ENCODE measurements at places on chromosomes 11 and 22.

GRCh38 chr22:23220485-23221350, 40.4 kb downstream of the BCR start:
- DNase-seq, result peak; percentile 28

GRCh38 chr22:45776313-45776585, 104.6 kb downstream of the ATXN10 start:
- DNase-seq, result no peak

- DNase-seq, result no peak
These were observed 6.4 kb downstream of the TSSC4 start for GRCh38 chr11:2406878-2407410.

- DNase-seq, result no peak
These were observed 106.0 kb downstream of the TRIM29 start for GRCh38 chr11:120031612-120032600.

DNA sequence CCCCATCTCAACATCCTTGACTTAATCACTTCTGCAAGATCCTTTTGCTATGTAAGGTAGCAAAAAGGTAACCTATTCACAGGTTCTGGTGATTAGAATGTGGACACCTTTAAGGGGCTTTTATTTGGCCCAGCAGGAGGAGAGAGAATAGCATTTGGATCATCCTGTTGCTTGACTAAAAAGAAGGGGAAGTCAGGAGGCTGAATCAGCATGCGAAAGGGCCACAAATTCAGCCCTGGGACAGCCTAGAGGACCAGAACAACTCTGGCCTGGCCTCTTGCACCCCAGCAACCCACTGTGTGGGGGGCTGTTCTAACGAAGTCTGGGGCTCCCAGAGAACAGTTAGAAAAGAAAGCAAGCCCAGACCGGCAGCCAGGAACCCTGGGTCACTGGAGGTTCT, 3.2 kb upstream of the HMOX1 start:
- no peak for DNase-seq

- peak; percentile 21 for DNase-seq
These were observed 62.7 kb downstream of the LIF start for GRCh38 chr22:30183861-30184278.

DNA sequence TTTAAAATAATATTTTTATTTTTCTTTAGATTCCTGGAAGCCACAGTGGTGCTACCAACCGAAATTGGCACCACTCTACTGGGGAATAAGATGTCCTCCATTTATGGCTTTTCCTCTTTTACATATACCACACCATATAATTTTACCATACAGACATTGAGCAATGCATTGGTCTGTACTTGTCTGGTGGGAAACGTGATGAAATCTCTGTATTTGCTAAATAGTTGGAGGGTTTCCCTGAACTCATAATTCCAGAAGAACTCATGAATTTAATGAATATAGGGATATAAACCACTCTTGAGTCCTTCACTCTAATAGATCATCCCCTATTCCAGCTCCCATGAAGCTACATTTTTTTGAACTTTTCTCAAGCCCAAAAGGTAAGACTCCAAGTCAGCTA, 28.0 kb upstream of the MMP13 start:
- DNase-seq, result no peak

- no peak for DNase-seq
These were observed 3.9 kb downstream of the HBE1 start for GRCh38 chr11:5265832-5266231.

DNA sequence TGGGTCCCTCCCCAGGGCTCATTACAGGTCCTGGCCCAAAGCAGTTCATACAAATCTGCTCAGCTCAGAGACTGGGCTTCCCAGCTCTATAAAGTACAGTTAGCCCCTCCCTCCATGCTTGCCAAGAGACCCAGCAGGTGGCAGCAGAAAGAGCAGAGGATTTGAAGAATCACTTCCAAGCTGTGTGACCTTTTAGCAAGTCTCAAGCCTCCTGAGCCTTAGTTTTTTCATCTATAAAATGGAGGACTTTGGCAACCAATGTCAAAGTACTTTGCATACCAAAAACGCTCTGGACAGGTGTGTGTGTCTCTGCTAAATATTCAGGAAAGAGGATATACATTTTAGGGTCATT, 26.6 kb downstream of the RELT start:
- DNase-seq, result no peak

- no peak for DNase-seq
These were observed 27.0 kb downstream of the NRXN2 start for GRCh38 chr11:64696045-64696444.

GRCh38 chr11:11611381-11611780, 10.4 kb downstream of the GALNT18 start:
- no peak for DNase-seq

GRCh38 chr11:15969701-15970329, 386.5 kb downstream of the SOX6 start:
- DNase-seq, result peak; percentile 38

- DNase-seq, result no peak
These were observed 4.1 kb upstream of the SLC25A1 start for GRCh38 chr22:19182472-19183157.

- DNase-seq, result no peak
These were observed 2.0 kb upstream of the KCNJ1 start for GRCh38 chr11:128868841-128869671.

- no peak for DNase-seq
These were observed 121.0 kb upstream of the FGF3 start for GRCh38 chr11:69940246-69940610.

- peak; percentile 49 for DNase-seq
These were observed 85.9 kb downstream of the PAX6 start for GRCh38 chr11:31725176-31725575.

GRCh38 chr11:1345737-1346513, 36.5 kb upstream of the TOLLIP start:
- DNase-seq, result no peak

DNA sequence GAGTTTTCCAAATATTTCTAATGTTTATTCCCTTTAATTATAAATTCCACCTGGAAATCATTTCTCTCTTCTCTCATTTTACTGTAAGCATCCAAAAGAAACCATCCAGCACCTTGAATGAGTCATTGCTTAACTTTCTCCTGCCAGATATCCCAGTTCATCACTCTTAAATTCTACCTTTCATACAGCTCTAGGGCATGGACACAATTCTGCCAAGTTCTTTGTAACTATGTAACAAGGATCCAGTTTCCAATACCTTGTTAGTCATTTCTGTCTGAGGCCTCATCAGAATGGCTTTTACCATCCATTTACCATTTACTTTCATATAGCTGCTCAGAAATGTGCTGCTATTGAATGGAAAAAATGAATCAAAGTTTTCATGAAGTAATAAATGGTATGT, 455.4 kb upstream of the TENM4 start:
- no peak for DNase-seq

DNA sequence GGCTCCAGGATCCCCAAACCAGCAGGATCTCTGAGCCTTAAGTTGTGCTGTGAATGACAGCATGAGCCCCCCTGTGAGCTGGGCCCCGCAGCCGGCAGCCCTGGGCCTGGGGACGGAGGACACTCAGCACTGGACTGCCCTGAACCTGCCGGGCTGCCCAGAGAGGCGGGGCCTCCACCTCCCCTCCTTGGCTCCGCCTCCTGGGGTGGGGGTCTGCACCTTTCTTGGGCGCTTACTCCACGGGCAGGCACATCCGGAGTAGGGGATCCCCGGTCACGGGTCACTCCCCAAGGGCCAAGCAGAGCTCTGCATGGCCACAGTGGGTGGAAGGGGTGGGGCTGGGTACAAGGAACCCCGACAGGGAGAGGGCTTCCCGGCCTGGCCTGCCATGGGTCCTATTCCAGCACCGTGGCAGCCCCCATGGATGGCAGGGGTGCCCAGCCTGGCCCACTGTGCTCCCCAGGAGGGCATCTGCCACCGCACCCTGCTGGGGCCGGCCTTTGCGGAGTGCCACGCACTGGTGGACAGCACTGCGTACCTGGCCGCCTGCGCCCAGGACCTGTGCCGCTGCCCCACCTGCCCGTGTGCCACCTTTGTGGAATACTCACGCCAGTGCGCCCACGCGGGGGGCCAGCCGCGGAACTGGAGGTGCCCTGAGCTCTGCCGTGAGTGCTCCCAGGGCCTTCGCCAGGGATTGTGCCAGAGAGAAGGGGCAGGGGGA, 5.4 kb downstream of the MUC5B start:
- DNase-seq, result no peak

DNA sequence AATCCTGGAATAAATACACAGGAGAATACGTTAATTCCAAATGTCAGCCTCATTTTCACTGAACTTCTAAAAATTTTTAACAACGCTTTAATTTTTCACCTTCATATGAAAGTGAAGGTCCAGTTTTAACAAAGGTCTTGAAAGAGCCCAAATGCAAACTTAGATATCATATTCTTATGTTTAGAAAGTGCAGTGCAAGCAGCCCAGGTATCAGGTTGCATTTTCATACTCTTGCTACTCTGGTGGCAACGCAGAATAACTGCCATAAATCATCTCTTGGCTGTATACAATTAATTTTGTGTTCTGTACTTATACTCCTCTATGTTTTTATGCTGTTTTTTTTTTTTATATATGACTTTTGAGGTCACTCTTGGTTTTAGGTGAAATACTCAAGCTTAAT, 496.7 kb upstream of the ARHGAP42 start:
- no peak for DNase-seq

DNA sequence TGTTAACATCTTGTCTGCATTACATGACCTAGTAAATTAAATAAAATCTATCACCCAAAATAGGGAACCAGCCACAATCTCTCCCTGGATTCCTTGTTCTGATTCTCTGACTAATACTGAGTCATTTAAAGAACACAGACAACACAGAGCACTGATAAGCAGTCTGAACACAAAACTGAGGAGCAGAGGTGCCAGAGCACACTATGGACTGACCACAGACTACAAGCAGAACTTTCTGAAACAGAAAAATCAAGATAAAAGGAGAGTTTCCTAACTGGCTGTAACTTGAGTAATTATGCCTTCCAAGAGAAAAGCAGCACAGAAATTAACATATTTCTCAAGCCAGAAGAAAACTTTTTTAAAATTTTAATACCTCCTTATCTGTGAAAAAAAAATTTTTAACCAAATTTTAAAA, 128.8 kb downstream of the SGSM3 start:
- DNase-seq, result peak; percentile 90

DNA sequence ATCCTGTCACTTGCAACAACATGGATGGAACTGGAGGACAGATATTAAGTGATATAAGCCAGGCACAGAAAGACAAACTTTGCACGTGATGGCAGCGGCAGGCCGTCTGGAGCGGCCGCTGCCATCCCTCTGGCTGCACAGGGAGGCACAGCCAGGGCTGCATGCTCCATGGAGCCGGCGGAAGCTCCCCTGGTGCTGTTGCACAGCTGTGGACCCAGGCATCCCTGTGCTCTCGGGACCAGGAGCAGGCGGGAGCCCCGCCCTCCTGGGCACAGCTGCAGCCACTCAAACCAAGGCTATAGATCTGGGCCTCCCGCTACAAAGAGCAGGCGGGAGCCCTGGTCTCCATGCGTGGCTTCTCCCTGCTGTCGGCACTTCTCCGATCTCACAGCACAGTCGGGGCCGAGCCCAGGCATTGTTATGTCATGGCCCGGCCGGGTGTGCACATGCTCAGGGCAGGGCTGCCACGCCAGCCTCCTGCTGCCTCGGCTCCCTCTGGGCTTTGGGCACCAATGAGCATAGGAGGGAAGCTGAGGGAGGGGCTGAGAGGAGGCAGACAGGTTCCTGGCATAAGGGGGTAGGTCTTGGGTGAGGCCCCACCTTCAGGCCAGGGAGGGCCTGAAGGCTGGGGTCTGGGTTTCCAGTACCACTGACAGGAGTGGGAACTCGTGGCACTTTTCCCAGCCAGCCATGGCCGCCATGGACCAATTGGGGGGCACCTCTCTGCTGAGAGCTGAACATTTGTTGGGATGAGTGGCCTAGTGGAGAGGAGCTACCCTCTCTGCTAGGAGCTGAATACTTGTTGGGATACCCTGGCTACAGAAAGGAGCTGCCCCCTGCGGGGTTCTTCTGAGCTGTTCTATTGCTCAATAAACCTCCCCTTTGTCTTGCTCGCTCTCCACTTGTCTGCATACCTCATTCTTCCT, 16.7 kb downstream of the RRP8 start:
- peak; percentile 28 for DNase-seq

GRCh38 chr11:65915101-65915820, 3.6 kb downstream of the C11orf68 start:
- DNase-seq, result no peak

DNA sequence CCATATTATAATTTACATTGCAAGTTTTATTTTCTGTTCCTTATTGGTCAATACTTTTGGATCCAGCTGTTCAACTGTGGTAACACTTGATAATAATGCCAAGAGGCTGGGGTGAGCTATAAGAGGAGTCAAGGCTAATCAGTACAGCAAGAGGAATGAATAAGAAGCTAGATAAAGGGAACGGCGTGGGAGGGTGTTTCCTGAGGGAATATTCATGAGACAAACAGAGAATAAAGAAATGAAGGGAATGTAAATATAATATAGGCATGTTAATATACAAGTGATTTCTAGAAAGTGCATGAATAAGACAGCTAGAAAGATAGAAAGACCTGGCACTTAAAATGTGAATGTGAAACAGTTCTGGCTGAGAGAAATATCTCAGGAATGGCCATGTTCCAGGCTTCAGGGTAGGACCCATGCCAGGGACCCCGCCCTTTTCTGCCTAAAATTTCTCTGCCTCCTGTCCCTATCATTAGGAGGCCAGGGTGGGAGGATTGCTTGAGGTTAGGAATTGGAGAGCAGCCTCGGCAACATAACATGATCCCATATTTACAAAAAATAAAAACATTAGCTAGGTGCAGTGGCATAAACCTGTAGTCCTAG, 3.9 kb downstream of the OR51B4 start:
- DNase-seq, result no peak

DNA sequence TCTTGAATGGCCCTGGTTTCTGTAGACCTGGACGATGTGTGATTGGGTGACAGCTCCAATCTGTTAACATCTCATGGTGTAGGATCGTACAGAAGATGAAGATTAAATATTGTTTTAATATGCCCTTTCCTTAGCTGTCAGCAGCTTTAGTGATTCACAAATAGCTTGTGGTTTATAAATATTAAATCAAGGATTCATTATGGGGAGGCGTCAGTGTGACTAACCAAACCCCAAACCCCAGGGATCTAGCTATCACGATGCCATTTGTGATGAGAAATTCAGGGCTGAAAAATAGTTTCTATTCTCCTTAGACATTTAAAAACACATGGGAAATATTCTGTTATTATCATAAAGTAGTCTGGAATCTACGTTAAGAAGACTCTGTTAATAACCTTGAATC, 73.4 kb downstream of the NCAM1 start:
- DNase-seq, result peak; percentile 4

- DNase-seq, result no peak
These were observed 7.0 kb downstream of the PC start for GRCh38 chr11:66951135-66951534.

GRCh38 chr22:31212783-31213629, 908 bp downstream of the LIMK2 start:
- DNase-seq, result no peak

GRCh38 chr11:123487157-123487744, 57.2 kb downstream of the GRAMD1B start:
- no peak for DNase-seq

- DNase-seq, result no peak
These were observed 12.1 kb downstream of the RNH1 start for GRCh38 chr11:494761-495536.

DNA sequence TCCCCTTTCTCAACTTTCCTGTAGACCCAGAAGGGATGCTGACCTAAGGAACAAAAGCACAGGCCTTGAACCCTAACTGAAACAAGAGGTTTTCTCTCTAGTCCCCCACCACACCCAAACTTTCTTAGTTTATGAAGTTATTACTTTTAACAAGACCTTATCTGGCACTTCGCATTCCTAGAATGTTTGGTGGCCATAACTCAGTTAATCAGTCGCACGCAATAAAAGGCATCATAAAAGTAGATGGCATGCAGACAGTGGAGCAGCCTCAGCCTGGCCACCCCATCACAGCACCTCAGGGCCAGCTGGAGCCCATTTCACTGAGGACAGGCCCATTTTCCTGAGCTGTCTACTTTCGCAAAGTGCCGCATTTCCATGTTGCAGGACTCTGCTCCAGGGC, 301.9 kb downstream of the OPCML start:
- DNase-seq, result no peak
